Stimulated activated CD8-positive, alpha-beta memory T cell treated with anti-CD3 and anti-CD28 coated beads, Interleukin-2, amount 100 ng/mL, for 1 hour (primary cell): ENCODE measurements at places on chromosomes 3 and 15.

DNA sequence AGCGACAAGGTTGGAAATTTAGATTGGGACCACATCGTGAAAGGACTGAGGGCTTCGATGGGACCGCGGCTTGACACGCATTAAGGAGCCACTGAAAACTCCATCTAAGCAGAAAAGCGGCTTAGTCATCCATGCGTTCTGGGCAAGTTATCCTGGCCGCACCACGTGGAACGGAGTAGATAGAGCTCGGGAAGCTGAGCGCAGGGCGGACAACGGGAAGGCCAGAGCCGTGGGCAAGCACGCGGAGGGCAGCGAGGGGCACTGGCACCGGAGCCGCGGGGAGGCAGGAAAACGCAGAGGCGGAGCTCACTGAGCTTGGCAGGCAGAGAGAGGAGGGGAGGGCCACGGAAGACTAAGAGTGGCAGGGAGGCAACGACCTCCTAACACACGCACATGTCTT lies 61.3 kb upstream of the VGLL4 start:
- no peak for DNase-seq

GRCh38 chr3:69819282-69819681 lies 80.0 kb downstream of the MITF start:
- no peak for DNase-seq

GRCh38 chr3:145704020-145704419 lies 457.0 kb downstream of the PLOD2 start:
- no peak for DNase-seq

- DNase-seq = no peak
Observed at GRCh38 chr15:71447328-71448250, 332.3 kb downstream of the THSD4 start.

DNA sequence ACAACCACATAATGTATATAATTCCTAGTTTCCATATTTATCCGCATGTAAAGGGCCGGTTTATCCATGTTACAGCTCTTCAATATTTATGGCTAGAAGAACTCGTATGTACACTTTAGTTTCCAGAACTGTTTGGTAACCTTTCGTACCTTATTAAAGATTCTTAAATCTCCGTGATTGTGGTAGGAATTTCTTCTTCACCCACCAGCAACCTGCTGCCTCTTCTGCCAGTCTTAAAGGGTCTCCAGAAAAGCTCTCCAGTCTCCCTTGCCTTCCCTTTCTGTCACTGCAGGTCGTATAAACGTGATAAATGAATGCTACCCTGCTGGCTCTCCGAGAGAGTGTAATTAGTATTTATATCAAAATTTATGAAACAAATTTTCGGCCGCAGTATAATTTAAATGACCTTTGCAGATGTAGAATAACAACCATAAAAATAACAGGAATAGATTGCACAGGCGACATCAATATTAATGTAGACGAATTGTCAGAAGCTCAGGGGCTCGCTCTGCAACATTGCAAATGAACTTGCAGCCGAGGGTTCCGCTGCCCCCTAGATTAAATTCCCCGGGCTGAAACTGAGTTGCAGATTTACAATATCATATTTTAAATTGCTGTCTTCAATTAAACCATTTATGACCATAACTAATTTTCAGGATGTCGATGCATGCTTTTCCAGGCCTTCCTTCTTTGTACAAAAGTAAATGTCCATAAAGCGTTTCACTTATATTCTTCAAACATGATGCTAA lies 5.4 kb downstream of the ZIC1 start:
- DNase-seq = no peak

DNA sequence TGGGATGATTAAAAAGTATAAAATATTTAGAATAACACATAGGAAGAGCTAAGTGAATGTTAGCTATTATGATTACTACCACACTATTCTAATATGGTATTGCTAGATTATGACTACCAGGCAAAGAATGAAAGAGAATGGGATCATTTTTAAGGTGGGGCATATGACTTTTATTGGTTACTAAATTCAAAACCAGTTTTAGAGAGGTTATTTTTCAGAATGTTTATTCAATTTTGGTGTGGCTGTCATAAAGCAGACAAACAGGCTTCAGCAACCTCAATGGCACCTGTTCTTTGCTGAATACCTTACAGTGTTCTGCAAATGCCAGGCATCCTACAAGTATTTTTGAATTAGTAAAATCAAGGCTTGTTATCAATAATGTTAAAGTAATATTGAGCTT lies 12.8 kb downstream of the SPTSSB start:
- no peak for DNase-seq

GRCh38 chr3:15616053-15616452 lies 14.5 kb downstream of the BTD start:
- no peak for DNase-seq

DNA sequence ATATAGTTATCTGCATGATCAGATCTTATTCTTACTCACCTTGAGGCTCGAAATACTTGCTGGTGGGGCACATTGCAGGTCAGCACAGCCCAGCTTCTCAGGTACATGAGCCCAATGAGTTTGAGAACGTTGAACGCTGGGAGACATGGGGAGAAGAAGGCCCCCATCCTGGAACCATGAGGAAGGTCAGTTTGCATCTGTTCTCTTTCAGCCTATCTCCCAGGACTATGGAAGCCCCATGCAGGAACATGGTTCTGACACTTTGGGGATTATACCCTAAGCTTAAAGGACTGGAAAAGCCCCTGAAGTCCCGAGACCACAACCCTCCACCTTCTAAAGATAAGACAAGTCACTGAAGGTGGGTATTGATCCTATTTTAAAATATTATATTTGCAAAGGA lies 17.4 kb upstream of the STARD5 start:
- DNase-seq = no peak

DNA sequence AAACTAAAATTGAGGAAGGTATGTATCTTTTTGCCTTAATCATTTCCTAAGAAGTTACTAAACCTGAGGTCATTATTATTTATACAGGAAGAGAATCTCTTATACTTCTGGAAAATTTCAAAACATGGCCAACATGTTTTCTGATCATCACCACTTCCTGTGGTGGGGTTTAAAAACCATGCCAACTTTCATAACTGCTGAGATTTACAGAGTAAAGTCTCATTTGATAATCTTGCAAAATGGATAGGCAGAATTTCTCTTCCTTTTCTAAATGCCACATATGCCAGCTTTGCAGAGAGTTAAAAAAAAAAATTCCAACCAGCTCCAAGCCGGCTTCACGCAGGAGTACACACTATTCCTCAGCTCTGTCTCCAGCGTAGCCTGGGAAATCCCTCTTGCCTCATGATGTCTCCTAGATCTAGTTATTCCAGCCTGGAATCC lies 124.3 kb upstream of the SPRED1 start:
- DNase-seq = no peak

GRCh38 chr15:90326441-90326840 lies 25.6 kb upstream of the ZNF774 start:
- no peak for DNase-seq

DNA sequence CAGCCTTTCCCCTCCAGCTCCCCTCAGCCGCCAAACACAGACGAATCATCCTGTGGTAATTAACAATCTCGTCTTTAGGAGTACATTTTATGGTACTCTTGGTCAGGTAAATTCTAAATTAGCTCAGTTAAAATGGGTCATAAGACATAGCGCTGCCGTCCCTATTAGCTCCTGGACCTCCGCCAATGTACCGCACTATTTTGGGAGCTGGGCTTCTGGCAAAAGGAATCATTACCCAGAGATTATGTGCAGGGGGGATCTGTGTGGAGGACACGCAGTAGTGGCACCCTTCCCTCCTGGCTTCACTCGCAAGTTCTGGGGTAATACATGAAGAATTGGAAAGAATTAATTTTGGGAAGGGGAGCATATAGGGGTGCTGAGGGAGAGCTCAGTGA lies 68.6 kb upstream of the ONECUT1 start:
- no peak for DNase-seq

- no peak for DNase-seq
Observed at GRCh38 chr3:16464511-16465148, 48.9 kb downstream of the RFTN1 start.

- DNase-seq = peak; percentile 66
Observed at GRCh38 chr3:194685718-194686413, at the start of gene FAM43A. Gene FAM43A (plus strand): TSS chr3:194685883. CDS start chr3:194686827, 944 bp downstream.

DNA sequence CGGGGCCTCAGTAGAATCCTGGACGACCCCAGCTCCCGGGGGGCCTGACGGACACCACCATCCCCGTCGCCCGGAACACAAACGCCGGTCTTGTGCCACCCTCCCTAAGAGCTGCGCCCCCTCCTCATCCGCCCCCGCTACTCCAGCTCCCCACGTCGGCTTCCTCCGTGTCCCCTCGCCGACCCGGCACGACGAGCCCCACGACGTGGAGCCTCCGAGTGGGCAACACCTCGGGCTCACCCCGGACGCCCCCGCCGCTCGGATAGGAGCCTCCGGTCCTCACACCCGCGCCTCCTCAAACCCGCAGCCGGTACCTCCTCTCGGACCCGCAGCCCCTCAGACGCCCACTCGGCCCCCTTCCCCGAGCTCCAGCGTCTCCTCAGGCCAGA lies 525 bp downstream of the NPTN start:
- DNase-seq = no peak

DNA sequence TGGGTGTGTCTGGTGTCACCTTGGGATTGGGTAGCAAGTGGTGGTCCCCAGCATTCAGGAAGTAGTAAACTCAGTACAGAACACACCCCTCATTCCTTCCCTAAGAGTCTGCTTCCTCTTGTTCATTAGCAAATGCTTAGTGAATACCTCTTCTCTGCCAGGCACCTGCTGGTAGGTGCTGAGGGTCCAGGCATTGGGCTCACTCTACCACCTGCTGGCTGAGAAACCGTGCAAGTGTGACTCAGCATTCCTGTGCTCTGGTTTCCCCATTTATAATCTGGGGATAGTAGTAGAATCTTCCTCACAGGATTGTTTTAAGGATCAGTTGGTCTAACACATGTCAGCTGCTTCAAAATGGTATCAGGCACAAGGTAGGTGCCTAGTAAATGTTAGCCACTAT lies 4.8 kb downstream of the SHF start:
- DNase-seq = no peak

DNA sequence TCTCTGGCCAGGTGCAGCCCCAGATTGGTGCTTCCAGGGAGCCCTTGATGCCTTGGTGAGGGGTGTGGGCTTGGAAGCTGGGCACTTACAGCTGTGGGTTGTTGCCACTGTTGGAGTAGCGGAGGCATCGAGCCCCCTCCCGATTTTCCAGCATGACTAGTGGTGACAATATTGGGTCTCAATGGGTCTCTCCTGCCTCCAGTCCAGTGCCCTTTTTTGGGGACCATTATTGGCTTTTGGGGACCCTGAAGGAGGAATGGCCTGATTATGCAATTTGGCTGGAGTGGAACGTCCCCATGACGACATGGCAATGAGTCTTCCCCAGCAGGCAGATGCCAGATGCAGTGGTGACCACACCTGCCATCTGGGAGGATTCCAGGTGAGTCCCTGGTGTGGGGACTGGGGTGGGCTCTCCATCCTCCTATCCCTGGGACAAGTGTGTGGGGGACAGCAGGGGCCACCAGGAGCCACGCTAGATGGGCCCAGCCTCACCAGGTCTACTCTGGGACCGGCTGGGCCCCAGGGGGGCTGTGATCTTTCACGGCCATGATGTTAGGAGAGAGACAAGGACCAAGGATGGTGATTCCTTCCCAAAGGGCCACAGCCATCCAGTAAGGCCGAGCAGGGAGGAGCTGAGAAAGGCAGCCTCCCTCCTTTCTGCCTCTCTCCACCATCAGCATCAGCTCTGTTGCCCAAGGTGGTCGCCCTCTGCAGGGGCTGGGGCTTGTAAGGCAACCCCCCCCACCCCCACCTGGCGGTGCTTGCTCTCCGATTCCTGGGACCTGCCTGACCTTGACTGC lies 196.8 kb downstream of the GOLGA6L6 start:
- no peak for DNase-seq

GRCh38 chr3:99852851-99853250 lies 35.2 kb downstream of the CMSS1 start:
- no peak for DNase-seq

- DNase-seq = no peak
Observed at GRCh38 chr3:185647134-185647879, 61.2 kb downstream of the SENP2 start.

DNA sequence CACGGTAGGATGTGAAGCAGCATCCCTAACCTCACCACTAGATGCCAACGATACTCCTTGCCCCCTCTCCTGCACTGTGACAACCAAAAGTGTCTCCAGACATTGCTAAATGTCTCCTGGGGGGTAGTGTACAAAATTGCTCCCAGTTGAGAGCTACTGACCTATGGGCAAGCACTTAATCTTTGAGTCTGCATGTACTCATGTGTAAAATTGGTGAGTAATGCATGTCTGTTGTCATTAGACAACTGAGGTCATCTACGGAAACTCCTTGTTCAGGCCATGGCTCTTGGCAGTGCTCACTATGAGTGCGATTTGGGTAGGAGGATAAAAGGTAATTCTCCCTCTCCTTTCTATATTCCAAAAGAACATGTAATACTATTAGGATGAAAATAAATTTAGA lies 29.2 kb downstream of the PDHB start:
- DNase-seq = no peak

- no peak for DNase-seq
Observed at GRCh38 chr3:71874618-71875017, 89.7 kb upstream of the PROK2 start.

- no peak for DNase-seq
Observed at GRCh38 chr3:146929696-146930095, 324.6 kb upstream of the PLSCR5 start.

DNA sequence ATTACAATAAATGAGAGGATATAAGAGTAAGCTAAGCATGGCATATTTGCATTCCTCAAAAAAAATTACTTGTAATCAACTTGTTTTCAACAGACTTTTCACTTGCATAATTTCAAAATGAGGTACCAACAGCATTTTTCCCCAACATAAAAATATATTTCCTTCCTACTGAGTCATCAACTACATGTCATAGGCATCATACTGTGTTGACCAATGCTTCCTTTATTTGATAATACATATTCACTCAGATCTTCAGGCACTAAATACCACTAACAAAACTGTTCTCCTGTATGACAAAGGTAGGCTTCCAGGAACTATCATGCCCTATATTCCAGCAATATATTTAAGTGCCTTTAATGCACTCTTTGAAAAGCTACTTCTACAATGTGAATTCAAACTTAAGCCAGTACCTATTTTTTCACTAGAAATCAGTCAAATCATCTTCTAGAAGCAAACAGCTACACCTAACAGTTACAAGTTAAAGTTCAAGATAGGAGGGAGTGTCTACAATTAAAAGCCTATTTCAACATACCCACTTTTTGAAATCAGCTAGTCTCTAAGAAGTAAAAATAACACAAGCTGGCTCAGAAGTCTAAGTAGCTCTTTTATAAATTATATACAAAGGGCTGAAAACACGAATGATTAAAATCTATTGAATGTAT lies 11.3 kb downstream of the ADAM10 start:
- DNase-seq = no peak

DNA sequence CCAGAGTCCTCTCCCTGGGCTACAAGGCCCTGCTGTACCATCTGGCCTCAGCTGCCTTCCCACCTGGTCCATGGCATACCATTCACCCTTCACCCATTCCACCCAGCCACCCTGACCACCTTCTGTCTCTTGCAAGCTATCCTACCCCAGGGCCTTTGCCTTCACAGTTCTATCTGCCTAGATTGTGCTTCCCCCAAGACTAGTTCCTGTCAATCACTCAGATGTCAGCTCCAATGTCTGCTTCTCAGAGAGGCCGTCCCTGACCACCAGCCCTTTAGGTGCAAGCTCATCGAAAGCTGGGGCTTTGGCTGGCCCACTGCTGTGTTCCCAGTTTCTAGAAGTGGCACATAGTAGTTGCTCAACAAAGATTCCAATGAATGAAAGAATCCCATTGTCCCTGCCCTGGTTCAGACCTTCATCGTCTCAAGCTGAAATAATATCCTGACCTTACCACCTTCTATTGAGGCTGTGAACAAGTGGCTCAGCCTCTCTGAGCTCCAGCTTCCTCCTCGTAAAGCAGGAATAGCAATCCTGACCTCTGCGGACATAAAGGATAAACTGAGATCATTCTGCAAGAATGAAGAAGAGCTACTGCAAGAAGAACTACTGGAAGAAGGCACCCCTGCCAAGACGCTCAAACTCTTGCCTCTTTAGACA lies 15.8 kb downstream of the EFCAB12 start:
- no peak for DNase-seq
